ENCODE measurements at places on chromosomes 3 and 15.
A peak's percentile ranks its signal among the peaks of the same experiment; 100 is the strongest.

- DNase-seq = no peak
These were observed 1.2 kb downstream of the HAUS2 start for GRCh38 chr15:42549741-42550392.

DNA sequence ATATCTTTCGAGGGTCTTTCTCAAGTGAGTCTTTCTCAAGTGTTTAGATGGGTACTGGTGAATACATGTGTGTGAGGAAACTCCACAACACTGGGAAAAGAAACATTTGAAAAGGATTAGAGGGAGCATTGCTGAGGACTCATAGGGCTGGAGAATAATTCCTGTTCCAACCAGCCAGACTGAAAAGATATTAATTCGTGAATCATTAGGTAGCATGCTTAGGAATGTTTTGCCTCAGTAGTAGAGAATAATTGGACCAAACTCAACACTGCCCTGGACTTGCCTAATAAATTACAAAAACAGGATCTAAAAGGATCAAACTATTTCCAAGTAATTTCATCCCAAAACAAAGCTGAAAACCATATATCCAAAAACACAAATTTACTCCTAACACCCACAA, 17.3 kb downstream of the PP2D1 start:
- no peak for DNase-seq

DNA sequence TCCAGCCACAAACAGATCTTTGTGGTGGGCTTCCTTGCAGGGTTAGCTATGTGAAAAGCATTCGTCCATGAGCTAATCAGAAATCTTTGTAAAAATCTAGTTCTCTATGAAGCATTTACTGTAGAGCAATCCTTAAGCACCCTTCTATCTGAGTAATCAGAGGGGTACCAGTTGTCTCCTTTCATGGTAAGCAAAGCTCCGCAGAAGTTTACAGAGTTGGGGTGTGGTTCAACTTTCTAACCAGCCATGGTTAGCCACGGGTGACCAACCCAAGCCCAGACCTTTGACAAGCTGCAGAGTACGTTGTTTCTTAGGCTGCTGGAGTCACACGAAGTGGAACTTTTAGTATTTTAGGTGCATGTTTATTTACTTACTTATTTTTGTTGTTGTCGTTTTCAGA, 77.4 kb downstream of the FLNB start:
- no peak for DNase-seq

GRCh38 chr3:181564222-181564621, 147.5 kb upstream of the SOX2 start:
- no peak for DNase-seq

- DNase-seq = no peak
These were observed 52.8 kb downstream of the ATP8B4 start for GRCh38 chr15:50066202-50066601.

DNA sequence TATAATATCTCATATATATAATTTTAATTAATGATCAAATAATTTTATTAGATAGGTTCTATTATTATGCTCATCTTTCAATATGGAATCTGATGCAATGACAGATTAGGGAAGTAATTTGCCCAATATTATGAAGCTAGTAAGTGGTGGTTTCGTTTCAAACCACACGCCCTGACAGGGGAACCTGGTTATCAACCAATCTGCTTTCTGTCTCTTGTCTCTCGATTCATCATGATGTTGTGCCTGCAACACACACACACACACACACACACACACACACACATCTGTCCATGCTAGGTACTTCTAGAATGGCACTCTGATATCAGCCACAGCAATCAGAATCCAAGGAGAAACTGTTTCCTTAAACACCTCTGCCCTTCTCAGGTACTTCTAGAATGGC, 128.4 kb downstream of the ZBBX start:
- DNase-seq = no peak

GRCh38 chr3:68706536-68706935, 225.8 kb downstream of the TAFA4 start:
- DNase-seq = no peak

GRCh38 chr3:81339040-81339845, 422.2 kb downstream of the GBE1 start:
- DNase-seq = peak; percentile 40

DNA sequence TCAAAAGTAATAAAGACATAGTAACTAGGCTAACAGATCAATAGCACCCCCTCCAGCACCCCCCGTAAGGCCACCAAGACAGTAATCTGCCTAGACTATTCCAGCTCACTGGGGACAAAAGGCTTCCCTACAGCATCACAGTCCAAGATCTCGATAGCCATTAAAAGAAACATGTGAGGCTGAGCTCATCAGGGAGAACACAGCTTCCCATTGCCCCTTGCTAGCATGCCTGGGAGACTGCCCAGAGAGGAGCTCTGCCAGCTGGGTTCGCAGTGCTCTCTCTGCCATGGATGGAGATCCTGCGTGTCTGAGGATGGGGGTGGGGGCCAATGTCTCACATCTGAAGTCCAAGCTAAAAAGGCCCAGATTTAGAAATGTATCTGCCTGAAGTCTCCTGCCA, 17.8 kb downstream of the LRIG1 start:
- DNase-seq = no peak

DNA sequence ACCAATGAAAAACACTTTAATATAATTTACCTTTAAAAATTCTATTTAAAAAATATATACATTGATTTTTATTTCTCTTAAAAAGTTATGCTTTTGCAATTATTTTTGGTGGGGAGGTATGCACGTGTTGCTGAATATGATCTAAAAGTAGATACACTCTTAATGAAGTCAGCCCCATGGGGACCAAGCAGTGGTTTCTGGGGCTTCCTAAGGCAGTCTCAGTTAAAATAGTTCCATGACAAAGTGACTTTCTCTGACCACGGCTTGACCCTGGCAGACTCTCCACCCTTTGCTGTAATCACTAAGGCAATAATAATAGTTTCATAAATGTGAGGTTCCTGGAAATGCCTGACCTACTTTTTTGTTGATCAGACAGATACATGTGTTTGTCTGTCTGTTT, 50.4 kb downstream of the CCR4 start:
- DNase-seq = no peak

GRCh38 chr15:73530649-73531048, 87.7 kb downstream of the REC114 start:
- no peak for DNase-seq

DNA sequence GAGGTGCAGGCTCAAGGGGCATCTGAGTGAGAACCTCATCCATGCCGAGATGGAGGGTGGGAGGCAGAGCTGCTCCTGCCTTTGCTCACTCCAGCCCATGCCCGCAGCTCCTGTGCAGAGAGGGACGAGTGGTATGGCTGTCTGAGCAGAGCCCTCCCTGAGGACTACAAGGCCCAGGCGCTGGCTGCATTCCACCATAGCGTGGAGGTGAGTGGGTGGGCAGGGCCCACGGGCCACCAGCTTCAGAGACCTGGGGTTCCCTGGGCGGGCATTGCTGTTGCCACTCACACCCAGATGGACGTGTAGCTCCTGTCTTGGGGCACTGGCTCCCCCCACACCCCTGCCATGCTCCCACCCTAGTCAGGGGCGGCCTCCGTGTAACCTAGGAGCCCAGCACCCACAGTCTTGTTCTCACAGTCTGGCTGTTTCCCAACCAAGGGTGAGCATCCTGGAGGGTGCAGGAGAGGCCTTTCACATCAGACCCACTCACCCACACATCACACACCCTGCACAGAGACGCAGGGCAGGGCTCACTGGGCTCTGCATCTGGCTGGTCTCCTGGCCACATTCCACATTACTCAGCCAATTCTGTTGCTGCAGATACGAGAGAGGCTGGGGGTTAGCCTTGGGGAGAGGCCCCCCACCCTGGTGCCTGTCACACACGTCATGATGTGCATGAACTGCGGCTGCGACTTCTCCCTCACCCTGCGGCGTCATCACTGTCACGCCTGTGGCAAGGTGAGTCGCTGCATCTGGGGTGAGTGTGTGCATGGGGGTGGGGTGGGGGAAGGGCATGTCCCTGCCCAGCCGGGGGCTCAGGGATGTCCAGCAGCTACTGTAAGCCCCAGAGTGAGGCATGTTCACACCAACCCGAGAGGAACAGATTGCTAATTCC, 25.3 kb upstream of the NR2C2 start:
- DNase-seq = no peak

DNA sequence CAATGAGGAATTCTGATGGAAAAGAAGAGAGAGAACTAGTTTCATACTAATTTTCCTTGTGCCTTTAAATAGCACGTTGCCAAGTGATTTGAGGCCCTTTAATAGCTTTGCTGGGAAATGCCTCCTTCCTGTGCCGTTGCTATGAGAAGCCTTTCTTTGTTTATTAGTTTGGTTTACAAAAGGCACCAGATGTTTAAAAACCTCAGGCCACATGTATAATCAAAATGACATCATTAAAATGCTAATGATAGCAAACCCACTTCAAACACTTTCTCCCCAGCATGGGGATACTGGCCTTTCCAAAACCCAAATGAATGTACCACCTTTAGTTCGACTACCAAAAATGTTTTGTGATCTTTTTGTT, 50.0 kb upstream of the TBC1D23 start:
- peak; percentile 31 for DNase-seq

- DNase-seq = no peak
These were observed 31.0 kb upstream of the KLHL6 start for GRCh38 chr3:183586477-183586876.

DNA sequence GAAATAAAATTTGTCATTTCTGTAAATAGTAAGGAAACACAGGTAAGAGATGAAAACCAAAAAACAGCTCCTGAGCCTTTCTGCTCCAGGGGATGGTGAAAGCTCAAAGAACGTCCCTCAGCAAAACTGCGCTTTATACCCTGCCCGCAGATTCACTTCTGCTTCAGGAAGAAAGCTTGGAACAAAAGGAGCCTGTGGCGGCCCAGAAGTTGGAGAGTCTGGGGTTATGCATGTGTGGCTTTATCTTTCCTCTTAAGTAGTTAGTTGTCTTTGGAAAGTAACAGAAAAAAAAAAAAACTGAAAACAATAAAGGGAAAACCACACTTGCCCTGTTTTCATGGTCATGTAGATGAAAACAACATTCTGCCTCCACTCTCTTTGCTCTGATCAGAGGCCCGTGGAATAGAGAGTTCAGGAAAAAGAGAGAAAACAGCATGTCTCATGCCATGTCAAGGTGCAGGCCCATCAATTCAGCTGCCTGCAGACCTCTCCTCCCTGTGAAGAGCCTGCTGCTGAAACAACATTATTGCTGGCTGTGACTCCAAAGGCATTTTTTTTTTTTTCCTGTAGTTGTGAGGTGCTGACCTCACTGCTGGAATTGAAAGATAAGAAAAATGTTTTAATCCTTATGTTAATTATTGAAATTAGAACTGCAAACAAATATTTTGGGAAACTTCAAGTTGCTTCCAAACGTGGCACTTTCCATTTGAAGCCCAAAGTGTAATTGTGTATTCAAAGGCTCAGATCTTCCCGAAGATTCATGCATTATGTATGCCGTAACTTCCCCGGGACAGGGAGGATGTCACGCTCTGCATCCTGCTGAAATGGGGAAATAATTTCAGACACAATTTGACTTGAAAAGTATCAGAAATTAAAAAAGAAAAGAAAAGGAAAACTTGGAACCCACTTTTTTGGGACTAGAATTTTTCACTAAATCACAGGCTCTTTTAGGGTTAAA, 108.4 kb upstream of the ZNF385D start:
- DNase-seq = no peak

DNA sequence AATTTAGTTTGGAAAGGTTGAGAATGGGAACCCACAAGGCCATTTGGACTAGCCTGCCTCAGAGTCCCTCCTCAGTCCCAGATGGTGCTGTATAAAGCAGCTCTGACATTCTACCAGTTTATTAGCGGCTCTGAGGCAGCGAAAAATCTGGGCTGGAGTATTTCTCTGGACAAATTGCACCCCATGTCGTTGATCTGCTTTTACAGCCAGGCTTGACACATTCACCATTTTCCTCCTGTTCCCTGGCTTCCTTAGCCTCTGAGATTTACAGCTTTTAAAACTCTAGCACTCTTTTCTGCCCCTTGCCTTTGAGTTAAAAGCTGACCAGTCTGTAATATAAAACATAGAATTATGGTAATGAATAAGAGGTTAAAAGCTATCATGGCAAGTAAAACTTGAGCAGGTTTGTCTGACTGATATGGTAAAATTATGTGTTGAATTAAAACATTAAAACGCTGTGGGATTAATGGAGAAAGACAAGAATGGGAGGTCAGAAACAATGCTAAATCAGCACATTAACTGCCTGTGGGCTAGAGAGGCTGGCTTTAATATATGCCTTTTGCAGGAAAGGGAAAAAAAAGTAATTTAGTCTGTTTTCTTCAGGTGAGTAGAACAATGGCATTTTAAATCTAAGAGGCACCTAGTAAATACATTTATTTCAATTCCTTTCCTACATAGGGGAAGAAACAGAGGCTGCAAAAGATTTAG, 131.2 kb downstream of the MCTP2 start:
- no peak for DNase-seq

DNA sequence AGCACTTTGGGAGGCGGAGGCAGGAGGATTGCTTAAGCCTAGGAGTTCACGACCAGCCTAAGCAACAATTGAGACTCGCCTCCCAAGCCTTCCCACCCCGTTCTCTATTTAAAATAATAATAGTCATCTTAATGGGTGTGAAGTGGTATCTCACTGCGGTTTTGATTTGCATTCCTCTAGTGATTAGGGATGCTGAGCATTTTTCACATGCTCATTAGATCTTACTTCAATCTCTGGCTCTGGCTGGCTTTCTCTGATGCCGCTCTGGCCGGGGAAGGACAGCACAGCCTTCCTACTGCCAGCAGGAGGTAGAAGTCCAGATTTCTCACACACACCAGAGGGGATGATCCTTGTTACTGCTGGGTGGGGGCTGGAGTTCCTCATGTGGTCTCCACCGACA, 7.4 kb upstream of the EIF4A2 start:
- peak; percentile 77 for DNase-seq

DNA sequence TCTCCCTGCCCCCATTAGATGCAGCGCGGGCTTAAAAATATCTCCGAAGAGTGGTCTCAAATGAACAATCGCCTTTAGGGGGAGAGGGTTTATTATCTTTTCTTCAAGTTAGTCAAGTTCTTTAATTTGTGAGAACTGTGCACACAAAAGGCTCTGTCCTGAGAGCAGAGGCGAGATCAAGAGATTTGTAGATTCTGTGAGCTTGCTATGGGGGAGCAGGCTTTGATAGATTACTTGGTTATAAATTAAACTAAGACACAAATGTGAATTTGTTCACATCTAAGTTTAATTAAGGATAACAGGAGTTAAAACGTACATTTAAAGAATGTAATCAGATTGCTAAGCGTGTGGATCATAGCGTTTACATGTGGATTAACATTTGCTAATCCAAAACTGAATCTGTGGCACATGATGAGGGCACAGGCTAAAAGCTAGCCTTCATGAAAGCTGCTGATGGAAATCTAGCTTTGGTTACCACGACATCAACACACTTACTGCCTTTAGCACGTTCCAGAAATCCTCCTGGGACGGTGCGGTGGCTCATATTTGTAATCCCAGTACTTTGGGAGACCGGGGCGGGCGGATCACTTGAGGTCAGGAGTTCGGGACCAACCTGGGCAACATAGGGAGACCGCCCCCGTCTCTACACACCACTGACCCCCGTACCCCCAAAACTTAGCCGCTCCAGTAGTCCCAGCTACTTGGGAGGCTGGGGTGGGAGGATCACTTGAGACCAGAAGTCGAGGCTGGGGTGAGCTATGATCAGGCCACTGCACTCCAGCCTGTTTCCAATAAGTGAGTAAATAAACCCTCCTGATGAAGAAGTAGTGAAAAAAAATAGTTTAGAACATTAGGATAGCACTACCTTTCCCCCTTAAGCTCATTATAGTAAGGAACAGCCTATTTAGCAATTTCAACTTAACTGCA, 1.0 kb upstream of the PRTG start:
- no peak for DNase-seq
